KG1 (cell line): ENCODE measurements at places on chromosomes 5 and 9.
A peak's percentile ranks its signal among the peaks of the same experiment; 100 is the strongest.

- no peak for DNase-seq
Measured at GRCh38 chr9:100186356-100186755, 87.3 kb downstream of the INVS start.

DNA sequence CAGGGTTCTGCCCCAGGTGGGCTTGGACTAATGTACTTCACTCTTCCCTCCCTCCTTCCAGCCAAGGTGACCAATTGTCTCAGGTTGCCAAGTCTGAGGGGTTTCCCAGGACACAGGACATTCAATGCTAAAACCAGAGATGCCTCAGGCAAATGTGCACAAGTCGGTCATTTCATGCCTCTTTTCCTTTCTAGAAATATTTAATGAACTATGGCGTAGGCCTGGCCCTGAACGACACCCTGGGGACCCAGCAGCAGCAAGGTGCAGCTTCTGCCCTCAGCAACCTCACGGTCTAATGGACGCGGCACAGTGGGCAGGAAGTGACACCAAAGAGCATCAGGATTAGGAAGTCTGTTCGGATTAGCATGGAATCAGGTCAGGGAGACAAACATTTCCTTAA lies 148.1 kb downstream of the MTX3 start:
- DNase-seq = no peak

GRCh38 chr5:175059687-175060211 lies 335.4 kb downstream of the MSX2 start:
- no peak for DNase-seq

DNA sequence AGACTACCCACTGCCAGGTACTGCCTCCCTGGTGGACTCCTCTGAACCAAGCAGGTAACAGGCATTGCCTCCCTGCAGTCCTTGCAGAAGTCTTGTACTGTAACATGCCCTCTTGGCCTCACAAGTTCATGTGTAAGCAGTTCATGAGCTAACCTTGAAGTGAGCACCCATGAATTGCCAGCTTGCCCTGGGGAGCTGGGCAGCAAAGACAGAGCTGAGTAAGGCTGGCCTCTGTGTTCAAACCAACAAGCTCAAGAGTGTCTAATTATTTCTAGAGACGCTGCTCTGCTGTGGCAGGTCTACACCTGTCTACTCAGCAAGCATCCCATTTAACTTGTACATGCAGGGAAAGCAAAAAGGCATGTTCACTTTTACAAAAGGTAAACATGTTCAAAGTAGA lies 113.5 kb downstream of the FEM1C start:
- no peak for DNase-seq

GRCh38 chr9:4796988-4797853 lies 4.5 kb downstream of the RCL1 start:
- no peak for DNase-seq

DNA sequence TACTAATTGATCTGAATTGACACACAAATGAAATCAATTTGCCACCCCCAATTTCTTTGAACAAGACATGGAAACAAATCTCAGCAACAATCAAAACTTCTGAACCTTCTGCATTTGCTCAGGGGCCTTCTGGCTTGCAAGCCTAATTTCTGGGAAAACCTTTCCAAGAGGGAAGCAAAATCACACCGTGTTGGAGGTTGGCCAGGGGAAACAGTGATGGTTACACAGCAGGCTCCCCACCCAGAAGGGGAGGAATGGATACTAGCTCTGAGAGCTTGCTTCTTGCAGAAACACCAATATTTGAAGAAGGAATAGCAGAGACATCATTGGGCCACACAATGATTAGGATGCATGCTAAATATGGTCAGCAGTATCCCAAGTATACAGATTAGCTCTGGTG lies 488.6 kb upstream of the TRPC7 start:
- DNase-seq = no peak

GRCh38 chr5:74094096-74094781 lies 468.2 kb downstream of the ARHGEF28 start:
- no peak for DNase-seq

GRCh38 chr9:38062106-38062497 lies 6.9 kb downstream of the SHB start:
- no peak for DNase-seq

DNA sequence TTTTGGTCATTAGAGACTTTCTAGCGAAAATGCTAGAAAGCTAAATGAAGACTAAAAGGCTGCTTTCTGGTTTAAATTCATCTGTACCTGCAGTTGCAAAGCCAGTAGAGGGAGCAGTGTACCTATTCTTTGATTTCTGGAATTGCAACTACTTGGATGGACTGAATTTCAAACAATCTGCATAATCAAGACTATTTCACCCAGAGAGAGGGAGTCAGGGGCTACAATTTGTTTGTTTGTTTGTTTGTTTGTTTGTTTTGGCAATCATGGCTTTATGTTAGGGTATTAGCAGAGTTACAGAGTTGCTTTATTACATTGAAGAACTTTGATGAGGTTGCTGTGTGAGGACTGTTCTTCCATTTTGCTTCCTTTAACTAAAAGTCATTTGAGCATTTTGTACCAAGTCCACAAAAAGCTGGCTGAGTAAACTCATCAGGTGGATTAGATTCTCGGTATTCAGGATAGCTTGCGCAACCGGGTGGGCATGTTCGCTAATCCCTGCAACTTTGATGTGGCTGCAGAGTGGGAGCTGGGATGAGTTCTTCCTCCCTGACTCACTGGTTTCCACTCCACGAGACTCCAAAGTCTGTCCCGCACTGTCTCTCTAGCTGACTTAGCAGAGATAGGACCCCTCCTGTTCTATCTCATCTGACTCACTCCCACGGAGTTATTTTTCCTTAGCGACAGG lies 80.0 kb upstream of the TUT7 start:
- DNase-seq = peak; percentile 7

GRCh38 chr9:114756920-114757319 lies 48.9 kb downstream of the TNFSF15 start:
- no peak for DNase-seq

DNA sequence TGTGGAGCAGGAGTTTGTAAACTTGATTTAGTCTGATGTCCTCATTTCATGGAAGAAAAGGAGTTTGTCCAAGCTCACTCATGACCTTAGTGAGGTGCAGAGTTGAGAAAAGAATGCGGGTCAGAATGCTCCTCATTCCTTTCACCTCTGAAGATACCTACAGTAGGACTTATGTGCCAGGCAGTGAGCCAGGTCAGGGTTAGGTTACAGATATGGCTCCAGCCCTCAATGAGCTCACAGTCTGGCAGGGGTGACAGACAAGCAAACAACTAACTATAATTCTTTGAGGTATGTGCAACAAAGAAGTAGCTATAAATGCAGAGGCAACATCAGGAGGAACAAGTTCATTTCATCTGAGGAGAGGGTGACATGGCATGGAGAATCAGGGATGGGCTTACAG lies 102.5 kb downstream of the SPATA31D1 start:
- no peak for DNase-seq

GRCh38 chr5:177040814-177041420 lies 18.4 kb downstream of the ZNF346 start:
- DNase-seq = no peak

- DNase-seq = no peak
Measured at GRCh38 chr9:123217128-123217654, 51.2 kb downstream of the STRBP start.

- DNase-seq = no peak
Measured at GRCh38 chr5:102628441-102629175, 126.5 kb upstream of the PAM start.

- DNase-seq = no peak
Measured at GRCh38 chr9:131668439-131669268, 71.2 kb downstream of the RAPGEF1 start.

- no peak for DNase-seq
Measured at GRCh38 chr5:98428806-98429205, 344.7 kb upstream of the RGMB start.

- no peak for DNase-seq
Measured at GRCh38 chr5:39517800-39518199, 93.0 kb upstream of the DAB2 start.

DNA sequence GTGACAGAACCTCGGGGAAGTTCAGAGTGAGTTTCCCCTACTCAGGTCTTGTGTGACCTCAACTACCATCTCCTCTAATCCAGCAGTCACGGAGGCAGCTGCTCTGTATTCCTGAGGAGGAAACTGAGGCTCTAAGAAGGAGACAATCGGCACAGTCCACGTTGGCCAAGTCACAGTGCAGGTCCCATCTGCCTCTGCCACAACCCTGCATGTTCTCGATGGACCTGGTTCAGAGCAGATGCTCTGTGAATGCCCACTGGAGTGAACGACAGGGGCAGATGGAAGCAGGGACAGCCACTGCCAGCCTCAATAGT lies 722 bp upstream of the ERGIC1 start:
- no peak for DNase-seq

- DNase-seq = no peak
Measured at GRCh38 chr5:88144219-88145001, 124.2 kb downstream of the TMEM161B start.

DNA sequence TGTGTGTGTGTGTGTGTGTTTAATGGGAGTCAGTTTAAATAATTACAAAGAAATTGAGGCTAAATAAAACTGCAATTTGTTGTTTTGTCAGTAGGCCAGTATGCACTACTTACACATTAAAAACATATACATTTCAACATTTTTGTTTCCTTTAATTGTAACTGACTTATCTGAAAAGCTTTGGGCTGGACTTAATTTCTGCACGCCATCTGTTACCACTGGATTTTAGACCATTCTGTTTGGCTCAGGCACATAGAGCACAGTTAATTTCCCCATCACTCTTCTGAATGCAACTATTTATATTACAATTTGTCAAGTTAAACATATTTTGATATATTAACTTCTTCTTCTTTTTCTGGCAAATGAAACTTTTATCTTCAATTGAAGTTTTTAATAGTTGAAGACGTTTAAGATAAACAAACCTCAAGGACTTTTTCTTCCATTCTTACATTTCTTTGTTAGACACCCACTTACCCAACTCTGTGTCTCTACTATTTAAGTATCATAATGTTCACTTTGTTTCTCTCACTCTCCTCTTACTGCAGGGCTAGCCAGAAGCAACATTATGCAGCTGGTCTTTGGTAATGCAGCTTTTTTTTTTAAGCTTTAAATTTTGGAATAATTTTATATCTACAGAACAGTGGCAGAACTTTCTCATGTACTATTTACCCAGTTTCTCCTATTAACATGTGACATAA lies 253.4 kb upstream of the ANKH start:
- no peak for DNase-seq

GRCh38 chr5:82290005-82290404 lies 11.9 kb upstream of the RPS23 start:
- DNase-seq = no peak

- DNase-seq = no peak
Measured at GRCh38 chr9:70554881-70555280, 140.4 kb upstream of the KLF9 start.

- no peak for DNase-seq
Measured at GRCh38 chr5:10218658-10219057, 31.0 kb downstream of the ATPSCKMT start.

- DNase-seq = no peak
Measured at GRCh38 chr5:125202871-125203438, 456.5 kb upstream of the ZNF608 start.

- no peak for DNase-seq
Measured at GRCh38 chr5:95159603-95160002, 125.3 kb downstream of the MCTP1 start.

DNA sequence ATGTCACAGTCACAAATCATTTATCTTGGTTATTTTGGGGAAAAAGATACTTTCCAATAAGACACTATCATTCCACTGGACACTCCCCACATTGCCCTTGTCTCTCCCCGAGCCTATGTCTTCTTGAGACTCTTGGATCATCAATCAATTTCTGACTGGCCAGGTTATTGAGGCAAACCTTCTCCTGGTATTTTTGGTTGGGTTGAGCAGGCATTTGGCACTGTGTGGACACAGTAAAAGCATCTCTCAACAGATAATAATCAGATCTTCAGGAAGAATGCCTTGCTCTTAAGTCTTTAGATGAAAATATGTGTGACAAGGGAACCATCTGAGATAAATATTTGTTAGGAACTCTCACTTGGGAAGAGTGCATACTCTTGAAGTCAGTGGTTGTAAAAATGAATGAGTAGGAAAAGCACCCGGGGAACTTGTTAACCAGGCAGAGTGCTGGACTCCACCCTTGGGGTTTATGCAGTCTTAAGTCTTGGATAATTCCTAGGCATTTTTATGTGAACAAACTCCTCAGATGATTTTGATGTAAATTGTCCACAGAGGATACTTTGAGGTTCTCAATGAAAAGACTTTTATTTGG lies 223.8 kb upstream of the CLINT1 start:
- DNase-seq = no peak

DNA sequence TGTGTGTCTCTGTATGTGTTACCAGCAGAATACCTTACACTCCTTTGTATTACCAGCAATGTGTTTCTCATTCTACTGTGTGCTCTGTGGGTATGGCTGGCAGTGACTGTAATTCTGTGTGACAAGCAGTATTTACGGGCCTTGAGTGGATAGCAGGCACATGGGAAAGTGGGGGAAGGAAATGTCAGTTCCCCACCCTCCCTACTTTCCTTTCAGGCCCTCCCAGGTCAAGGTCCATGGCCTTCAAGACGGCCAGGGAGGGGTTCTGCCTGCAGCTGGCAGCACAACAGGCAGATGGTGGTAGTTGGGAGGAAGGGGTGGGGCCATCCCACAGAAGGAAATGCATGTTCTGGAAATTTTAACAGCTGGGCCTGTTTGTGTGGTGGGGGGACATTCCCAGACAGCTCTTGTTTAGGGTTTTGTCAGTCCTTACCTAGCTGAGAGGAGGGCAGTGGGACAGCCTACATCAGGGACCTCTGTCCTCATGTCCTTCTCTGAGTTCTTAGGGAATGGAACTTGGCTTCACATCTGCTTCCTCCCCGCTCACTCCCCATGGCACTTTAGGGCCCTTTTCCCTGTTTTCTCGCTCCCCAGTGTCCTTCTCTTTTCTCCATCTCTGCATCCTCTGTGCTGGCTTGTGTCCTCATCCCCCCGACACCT lies 14.6 kb upstream of the TNIP1 start:
- DNase-seq = no peak

- DNase-seq = no peak
Measured at GRCh38 chr9:15722888-15723287, 170.0 kb downstream of the CCDC171 start.

DNA sequence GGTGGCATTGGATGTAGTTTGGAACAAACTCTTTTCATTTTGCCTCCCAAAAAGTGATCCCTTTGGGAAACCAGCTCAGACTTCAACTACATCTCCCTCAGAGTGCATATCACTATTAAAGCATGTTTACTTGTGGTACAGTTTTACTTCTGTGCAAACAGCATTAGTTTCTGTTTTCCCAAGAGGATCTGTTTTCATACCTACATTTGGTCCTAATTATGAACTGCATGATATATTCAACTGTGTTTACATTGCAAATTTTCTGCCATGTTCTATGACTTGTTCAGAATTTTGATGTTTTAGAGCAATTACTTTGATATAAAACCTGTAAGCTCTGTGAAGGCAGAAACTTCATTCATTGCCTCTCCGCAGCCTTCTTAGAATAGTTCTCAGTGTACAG lies 681.5 kb upstream of the ACO1 start:
- DNase-seq = no peak

DNA sequence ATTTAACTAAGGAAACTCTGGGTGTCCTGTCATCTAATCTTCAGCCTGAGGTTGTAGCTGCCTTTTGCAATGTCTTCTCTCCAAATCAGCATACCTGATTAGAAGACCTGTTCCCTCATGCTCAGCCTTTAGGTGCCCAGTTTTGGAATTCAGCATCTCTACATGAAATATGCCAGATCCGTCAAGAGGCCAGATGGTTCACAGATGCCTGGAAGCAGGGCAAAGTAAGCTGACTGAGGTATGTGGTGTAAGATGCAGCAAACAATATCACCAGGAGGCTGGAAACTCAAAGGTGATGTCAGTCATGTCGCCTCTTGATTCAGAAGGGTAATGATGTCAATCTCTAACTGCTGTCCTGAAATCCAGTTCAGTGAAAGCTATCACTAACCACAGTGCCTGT lies 324.4 kb downstream of the PRELID2 start:
- DNase-seq = no peak
